ENCODE measurements at places on chromosomes 11 and 22. TPM values are rescaled to one million over a fixed set of nuclear protein-coding genes. Genes with fewer than 3 reads are reported as not detected.

APOA1 gene
- 87.7 TPM for polyA plus RNA-seq

TMPRSS6 gene
- not detected for polyA plus RNA-seq

SLC22A6 gene
- not detected for polyA plus RNA-seq

HEPHL1 gene
- polyA plus RNA-seq, result not detected
